ENCODE measurements at places on chromosomes 11 and 22.

GRCh38 chr11:27356624-27357222 lies 6.3 kb downstream of the CCDC34 start:
- DNase-seq: no peak

GRCh38 chr11:128493570-128493965 lies 93.8 kb downstream of the ETS1 start:
- no peak for DNase-seq

- DNase-seq: peak; percentile 33
Observed at GRCh38 chr11:130323452-130324450, 9.0 kb upstream of the ZBTB44 start.

DNA sequence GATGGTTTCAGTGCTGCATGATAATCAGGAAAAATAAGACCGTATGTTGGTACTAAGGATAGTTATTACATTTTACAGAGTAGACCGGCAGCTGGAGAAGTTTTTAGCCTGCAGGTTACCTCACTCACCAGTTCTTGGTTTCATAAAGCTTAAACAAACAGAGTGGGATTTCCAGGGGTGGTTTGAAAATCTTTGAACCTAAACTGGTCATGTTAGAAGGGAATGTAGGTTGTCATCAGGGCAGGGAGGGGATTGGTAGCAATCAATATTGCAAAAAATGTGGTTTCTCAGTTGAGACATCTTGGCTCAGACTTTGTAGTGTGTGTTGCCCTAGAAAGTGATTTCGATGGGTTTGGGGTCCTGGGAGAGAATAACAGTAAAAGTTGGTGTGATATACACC lies 17.5 kb downstream of the EXT2 start:
- no peak for DNase-seq

DNA sequence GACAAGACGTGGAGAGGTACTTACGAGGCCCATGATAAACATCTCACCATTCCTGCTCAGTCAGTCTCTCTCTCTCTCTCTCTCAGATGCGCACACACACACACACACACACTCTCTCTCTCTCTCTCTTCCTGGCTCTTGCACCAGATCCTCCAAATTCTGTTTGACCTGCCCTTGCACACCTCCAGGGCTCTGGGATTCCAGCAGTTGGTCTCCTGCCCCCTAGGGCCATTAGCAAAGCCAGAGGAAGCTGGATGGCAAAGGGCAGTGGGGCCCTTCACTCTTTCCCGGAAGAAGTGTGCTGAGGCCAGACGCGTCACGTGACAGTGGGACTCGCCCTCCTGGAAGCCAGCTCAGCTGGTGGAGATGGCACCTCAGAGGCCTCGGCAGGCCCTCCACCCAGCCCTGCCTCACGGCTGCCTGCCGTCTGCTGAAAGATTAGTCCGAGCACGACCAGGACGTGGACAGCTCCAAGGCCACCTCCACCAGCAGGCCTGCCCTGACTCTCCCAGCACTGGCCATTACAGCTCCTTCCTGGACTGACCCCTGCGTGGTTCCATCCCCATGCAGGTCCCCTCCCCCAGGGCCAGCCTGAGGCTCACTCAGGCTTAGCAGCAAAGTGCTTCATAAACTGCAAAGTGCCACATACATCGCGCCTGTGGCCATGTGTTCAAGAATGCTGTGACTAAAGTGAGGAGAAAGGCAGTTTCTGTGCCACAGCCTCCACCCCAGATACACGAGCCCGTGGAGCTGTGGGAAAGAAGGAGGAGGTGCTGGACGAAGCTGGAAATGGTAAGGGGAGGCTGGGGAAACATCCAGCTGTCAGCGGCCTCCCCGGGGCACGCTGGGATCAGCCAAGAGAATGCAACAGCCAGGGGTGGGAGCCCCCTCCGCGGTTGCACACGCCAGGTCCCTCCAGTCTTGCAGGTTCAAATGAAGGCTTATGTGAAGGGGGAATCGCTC lies 3.7 kb downstream of the PDGFB start:
- no peak for DNase-seq

GRCh38 chr22:41909310-41910049 lies 5.4 kb downstream of the SHISA8 start:
- DNase-seq: no peak

- no peak for DNase-seq
Observed at GRCh38 chr11:73353422-73353821, 22.8 kb upstream of the RELT start.

GRCh38 chr11:120652705-120653335 lies 141.3 kb downstream of the GRIK4 start:
- peak; percentile 21 for DNase-seq

DNA sequence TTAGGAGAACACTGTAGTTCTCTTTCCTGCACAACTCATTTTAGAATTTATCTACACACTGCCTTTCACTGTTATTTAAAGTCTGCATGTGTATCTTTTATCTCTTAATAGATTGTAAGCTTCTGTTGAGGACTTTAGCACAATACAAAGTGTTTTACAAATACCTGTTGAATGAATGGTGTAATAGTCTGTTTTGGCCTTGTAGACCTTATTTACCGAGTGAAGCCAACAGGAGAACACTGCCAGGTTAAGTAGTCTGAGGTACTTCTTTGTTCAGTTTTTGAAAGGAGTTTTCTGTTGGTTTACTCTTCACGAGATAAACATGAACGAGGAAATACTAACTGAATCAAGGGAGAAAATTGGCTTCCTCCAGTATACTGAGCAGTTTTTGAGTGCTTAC lies 31.0 kb downstream of the SIK2 start:
- DNase-seq: no peak

DNA sequence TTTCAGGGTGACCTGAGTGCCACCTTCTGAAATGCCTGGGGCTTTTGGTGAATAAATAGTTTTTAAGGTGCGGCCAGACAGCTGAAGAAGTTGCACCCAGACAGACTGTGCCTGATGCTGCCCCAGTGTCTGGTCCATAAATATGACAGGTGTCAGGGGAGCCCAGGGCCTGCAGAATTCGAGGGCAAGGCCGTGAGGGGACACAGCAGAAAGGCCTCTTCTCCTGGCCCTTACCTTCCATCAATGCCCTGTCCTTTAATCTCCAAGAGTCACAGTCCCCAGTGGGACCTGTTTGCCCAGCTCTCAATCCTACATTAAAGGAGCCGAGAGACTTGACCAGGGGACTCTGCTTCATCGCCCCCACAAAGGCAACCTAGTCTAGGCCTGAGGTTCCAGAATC lies 45.7 kb downstream of the NAT10 start:
- no peak for DNase-seq

DNA sequence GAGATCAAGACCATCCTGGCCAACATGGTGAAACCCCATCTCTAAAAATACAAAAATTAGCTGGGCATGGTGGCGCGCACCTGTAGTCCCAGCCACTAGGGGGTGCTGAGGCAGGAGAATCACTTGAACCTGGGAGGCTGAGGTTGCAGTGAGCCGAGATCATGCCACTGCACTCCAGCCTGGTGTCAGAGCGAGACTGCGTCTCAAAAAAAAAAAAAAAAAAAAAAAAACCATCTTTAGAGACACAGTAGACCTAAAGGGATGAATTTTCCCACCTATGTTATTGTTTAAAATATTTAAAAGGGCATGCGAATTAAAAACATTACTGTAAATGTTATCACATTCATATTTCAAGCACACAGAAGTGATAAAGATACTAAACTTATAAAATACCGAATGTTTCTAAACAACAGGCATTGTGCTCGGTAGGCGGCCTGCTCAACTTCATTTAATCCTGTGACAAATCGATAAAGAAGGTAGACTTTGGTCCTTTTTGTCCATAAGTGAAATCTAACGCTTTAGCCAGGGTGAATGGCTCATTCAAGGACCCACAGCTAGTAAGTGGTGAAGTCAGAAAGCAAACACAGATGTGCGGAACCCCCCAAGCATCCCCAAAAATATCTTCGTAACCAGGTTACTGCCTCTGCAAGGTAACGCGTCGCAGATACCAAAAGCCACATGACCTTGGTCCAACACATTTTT lies 16.1 kb downstream of the NCAPD3 start:
- DNase-seq: peak; percentile 36
